ENCODE measurements at places on chromosomes 3 and 15.

- no peak for DNase-seq
Measured at GRCh38 chr3:188287762-188288505, 134.0 kb downstream of the LPP start.

GRCh38 chr15:77535845-77536244 is 96.9 kb downstream of the LINGO1 start:
- no peak for DNase-seq

GRCh38 chr3:153897842-153898241 is 223.3 kb upstream of the ARHGEF26 start:
- DNase-seq, result no peak

DNA sequence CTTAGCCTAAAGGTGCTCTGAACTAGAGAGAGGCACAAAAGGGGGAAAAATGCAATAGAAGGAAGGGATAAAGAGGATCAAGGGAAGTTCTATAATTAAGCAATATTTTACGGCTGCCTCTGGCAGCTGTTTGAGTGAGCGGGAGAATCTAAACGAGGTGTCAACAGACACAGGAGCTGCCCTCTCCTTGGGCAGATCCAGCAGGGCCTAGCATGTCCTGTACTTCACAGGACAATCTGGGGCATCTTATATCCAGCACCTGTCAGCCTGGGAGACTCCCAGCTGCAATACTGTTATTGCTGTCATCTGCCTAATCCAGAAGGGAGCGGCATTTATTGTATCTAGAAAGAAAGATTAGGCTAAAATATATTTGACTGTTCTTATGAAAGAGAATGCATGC is 68.9 kb downstream of the WWTR1 start:
- DNase-seq, result no peak

DNA sequence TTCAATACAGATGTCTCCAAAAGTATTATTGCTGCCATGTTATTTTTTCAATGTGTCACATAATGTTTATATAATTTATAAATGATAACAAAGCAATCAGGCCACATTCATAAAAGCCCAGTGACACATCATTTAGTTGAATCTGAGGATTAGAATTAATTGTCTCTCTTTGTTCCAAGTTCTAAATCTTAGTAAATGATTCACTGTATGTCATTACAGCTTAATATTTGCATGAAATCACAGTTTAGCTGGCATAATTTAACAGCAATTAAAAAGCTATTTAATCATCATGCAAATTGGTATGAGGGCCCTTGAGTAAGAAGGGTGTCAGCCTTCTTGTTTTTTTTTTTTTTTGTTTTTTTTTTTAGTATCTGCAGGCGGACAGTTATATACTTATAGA is 427.0 kb downstream of the EPHA6 start:
- DNase-seq, result no peak

- no peak for DNase-seq
Measured at GRCh38 chr3:123337948-123338619, 110.8 kb downstream of the ADCY5 start.

- no peak for DNase-seq
Measured at GRCh38 chr15:36731025-36731424, 151.6 kb downstream of the CDIN1 start.

GRCh38 chr3:27990324-27990723 is 251.1 kb upstream of the CMC1 start:
- no peak for DNase-seq

- no peak for DNase-seq
Measured at GRCh38 chr15:52004806-52005205, 14.2 kb upstream of the MAPK6 start.

- DNase-seq, result no peak
Measured at GRCh38 chr3:131925571-131925970, 109.2 kb downstream of the CPNE4 start.

GRCh38 chr3:123986427-123986826 is 5.5 kb downstream of the ROPN1 start:
- DNase-seq, result no peak

DNA sequence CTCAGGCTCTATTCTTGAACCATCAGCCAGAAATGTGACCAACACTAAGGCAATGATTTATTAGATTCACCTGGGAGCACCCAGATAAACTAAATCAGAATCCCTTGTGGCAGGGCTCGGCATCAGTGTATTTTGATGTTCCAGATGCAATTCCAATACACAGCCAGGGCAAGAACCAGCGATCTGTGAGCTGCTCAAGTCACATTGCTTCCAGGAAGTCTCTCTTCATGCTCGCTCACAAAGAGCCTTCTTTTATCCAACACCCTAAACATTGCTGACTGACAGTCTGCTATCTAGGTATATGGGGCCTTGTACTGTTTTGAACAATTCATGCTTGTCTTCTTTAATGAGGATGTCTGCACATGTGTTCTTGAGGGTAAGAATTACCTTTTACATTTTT is 40.9 kb upstream of the GOLGA8J start:
- no peak for DNase-seq

All from stimulated activated CD8-positive, alpha-beta memory T cell treated with anti-CD3 and anti-CD28 coated beads, Interleukin-15, amount 100 ng/mL, for 4 hours (primary cell).